ENCODE measurements at places on chromosomes 1 and 21.
A peak's percentile ranks its signal among the peaks of the same experiment; 100 is the strongest.

DNA sequence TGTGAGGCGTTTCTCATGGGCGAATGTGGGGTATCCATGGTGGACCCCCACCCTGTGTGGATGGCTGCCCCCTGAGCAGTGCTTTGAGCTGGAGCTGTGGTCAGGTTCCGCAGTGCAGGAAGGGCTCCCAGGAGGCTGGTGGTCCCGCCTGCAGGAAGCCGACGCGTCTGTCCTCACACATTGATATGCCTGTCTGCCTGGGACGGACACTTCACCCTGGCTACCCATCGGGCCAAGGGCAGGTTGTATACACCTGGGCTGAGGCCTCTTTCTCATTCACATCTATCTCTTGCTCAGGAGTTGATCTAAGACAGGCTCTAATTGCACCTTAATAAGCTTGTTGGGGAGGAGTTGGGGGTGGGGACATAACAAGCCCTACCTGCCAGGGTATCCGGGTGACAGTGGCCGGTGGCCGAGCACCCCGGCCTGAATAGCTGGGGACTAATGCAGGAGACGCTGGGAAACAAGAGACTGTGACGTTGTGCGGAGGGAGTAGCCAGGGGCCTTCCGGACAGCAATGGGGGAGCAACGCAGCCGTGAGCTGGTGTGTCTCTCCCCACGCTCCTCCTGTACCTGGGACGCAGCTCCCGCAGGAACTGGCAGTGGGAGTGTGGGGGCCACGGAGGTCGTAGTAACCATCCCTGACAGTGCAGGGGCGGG lies 21.7 kb downstream of the PDXK start:
- DNase-seq, result no peak

GRCh38 chr1:22832414-22832786 lies 121.8 kb downstream of the EPHB2 start:
- DNase-seq, result no peak

DNA sequence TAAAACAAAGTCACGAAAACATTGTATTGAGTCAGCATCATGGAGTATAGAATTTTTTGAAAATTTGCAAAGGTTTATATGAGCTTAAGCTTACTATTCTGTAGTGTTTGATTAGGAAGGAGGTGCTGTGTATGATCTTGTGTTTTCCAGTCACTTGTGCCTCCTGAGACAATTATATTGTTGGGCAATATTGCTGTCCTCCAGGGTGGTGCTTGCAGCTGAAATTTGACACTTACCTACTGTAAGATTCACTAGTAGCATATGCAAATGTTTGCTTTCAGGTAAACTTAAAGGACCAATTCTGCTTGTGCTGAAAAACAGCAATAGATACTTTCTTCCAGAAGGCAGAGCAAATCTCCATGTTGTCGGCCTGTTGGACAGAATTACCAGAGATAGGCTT lies 268.0 kb downstream of the TGFB2 start:
- DNase-seq, result no peak

- peak; percentile 84 for DNase-seq
These were observed 65.9 kb downstream of the PIK3CD start for GRCh38 chr1:9717193-9718005.

- DNase-seq, result no peak
These were observed 70.7 kb downstream of the PRRX1 start for GRCh38 chr1:170734412-170735175.

DNA sequence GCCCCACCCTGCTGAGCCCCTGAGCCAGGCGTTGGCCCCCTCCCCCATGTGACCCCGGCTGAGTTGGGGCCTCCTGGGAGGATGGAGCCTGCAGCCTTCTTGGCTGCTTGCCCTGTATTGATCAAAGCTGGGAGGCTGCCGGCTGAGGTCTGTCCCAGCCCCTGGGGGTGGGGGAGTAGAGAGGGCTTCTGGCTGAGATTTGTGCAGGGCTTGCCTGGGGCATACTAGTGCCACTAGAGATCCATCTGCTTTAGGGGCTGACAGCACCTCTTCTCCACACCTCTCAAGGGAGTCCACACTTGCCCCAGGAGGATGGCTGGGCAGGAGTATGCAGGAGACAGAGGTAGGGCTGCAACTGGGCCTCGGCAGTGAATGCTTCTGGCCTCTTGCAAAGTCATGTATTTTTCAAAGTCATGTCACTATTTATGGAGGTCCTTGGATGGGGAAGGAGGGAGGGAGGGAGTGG lies 53.6 kb upstream of the SSBP3 start:
- no peak for DNase-seq

DNA sequence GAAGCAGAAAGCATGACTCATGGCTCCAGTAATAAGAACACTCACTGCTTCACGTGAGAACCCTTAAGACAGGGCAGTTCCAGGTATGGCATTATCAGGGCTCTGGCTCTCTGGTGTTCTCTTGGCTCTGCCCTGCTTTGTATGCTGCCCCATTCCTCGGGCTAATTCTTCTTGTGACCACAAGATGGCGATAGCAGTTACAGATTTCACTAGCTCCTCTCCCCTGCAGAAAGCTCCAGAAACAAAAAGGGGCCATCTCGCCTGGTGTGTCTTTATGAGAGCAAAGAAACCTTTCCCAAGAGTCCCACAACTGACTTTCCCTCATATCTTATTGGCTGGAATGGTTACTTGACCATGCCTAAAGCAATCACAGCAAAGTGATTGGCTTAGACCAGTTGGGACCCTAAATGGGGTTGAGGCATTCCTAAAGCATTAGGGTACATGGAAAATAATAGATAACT lies 60.1 kb downstream of the F3 start:
- DNase-seq, result no peak

- no peak for DNase-seq
These were observed 38.0 kb upstream of the COL18A1 start for GRCh38 chr21:45366931-45367401.

- DNase-seq, result no peak
These were observed 20.7 kb downstream of the IL10RB start for GRCh38 chr21:33286600-33287456.

GRCh38 chr1:151519667-151520066 lies 8.5 kb downstream of the CGN start:
- no peak for DNase-seq

DNA sequence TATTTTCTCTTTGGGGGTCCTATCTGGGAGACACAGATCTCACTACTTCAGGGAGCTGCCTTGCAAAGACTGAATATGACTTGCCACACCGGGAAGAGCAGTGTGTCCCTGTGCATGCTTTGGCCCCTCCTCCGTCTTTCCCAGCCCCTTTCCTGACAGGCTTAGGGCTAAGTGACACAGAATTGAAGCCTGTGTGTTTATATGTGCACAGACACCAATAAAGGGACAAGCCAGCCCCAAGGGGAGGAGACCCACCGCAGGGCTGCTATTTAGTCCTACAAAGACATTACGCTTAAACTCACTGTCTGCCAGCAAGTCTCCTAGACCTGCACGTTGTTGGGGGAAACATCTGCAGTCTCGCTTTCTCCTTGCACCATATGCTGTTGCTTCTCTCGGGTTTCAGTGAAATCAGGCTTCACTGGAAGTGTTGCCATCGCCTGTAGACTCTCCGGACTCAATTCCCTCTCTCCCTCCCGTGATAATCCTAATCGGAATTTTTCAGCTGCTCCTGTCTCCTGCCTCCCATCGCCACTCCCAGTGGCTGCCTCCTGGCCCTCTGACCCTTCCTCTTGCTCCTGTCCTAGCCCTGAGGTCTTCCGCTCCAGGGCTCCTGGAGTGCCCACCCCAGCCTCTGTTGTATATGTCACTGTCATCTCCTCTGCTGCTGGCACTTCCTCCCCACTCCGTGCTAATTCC lies 58.5 kb upstream of the LRRC53 start:
- no peak for DNase-seq

DNA sequence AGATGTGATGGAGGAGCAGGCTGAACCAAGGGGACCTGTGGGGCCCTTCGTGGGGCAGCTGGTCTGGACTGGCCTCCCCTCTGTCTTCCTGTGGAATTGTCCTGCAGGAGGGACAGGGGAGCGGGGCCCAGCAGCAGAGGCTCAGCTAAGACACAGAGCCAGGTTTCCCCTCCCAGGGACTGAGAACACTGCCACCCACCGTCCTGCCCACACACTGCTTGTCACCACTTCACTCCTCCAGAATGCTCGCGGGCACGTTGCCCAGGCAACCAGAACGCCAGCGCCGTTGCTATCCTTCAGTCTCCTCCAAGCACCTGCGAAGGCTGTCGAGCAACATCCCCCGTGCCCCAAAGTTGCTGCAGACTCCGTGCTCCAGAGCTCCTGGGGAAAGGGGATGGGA lies 46.4 kb downstream of the AJAP1 start:
- DNase-seq, result no peak

DNA sequence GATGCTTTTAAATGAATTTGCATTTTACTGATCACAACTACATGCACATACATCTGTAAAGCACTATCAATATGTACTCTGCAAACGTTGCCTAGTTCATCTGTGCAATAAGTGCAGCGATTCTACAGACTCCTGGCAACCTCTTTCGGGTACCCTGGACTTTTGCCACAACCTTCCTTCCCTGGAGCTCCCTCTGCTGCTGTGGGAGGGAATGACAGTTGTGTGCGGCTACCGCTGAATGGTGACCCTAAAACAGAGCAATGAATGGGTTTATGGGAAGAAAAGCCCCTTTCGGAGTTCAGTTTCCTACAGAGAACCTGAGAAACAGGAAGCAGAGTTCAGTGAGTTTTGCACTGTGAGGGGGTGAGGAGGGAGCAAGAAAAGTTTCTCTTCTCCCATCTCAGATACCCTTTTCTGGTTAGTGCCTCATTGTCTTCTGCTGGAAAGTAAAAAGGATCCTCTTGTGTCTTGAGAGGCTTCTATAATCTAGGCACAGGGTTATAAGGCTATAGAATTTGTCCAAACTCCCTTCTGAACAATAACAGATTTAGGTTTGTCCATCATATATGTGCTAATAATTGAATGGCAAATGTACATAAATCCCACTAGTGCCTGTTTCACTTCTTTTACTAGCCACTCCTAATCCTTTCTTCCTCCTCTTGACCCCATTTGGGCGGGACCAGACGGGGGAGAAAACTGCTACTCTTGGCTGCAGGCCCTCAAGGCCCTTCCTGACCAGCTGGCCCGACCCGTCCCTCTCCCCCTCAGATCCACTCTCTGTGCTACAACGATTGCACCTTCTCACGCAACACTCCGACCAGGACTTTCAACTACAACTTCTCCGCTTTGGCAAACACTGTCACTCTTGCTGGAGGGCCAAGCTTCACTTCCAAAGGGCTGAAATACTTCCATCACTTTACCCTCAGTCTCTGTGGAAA lies 19.8 kb upstream of the SARS1 start:
- DNase-seq, result peak; percentile 39

- no peak for DNase-seq
These were observed 15.6 kb downstream of the RUNX3 start for GRCh38 chr1:24914226-24915069.

DNA sequence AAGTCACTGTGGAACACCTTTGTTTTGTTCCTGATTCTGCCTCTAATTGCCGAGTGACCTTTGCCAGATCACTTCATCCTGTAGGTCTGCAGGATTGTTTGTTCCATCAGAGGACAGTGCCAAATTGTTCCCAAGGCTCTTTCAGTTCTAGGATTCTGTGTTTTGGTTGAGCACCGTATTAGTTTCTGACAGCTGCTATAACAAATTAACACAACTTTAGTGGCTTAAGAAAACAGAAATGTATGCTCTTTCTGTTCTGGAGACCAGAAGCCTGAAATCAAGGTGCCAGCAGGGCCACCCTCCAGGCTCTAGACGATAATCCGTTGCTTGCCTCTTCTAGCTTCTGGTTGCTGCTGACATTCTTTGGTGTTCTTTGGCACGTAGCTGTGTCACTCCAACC lies 3.4 kb upstream of the PIGR start:
- DNase-seq, result no peak

- no peak for DNase-seq
These were observed 126.9 kb downstream of the TGFBR3 start for GRCh38 chr1:91759076-91759475.

GRCh38 chr1:118483245-118484006 lies 298.4 kb upstream of the SPAG17 start:
- no peak for DNase-seq

- DNase-seq, result peak; percentile 6
These were observed 35.9 kb upstream of the SAMSN1 start for GRCh38 chr21:14581902-14582457.

DNA sequence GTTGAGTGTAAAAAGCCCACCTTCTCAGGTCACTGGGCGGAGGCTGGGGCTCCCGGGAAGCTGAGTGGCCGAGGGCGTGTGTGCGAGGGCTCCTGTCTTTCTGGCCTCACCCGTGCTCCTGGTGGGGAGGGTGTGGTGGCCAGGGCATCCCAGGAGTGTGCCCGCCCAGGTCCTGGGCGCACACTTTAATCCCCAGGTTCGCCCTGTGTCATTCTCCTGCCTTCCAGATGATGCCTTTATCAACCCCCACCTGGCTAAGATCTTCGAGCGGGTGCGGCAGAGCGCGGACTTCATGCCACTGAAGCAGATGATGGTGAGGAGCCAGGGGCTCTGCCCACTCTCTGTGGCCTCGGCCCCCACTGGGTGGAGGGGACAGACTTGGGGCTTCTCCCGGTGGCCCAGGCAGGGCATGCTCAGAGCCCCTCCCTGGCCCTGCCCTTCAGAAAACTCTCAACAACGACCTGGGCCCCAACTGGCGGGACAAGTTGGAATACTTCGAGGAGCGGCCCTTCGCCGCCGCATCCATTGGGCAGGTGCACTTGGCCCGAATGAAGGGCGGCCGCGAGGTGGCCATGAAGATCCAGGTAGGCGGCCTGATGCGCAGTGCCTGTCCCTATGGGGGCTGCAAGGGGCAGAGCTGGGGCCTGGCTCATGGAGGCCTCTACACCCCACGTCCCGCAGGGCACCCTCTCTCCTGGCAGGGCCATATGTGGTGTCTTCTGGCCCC lies 42.5 kb downstream of the COQ8A start:
- no peak for DNase-seq

DNA sequence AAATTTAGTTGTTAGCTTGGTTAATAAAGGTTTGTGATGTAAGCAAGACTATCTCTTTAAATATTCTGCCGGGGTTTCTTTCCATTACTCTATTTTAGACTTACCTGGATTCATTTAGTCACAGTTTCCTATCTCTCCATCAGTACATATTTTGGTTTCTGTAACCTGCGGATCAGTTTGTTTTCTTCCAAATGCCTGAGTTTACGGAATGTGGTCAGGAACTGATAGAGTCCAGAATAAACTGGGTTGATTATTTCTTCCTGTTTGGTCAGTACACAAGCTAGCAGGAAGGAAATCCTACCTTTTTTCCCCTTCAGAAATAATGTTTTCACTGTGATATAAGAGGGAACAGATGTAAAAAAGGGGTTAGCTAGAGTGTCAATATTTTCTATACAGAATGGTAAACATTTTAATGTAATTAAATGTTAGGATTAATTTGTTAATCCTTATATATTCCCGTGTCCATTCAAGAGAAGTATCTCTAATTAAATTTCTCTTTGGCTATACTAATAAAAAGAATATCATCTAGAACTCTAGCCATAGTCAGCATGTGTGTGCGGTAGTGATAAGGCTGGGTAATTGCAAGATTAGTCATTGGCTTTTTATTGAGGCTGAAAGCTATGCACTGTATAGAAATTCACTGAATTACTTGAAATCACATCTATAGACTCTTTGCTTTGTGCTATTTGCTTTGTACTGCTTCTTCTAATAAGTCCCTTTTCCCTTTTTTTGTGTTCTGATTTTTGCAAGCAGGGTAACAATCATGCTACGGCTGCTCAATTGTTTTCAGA lies 144.7 kb upstream of the ADGRL4 start:
- no peak for DNase-seq

All from effector CD4-positive, alpha-beta T cell (primary cell).